ENCODE measurements at places on chromosomes 1 and 21.

DNA sequence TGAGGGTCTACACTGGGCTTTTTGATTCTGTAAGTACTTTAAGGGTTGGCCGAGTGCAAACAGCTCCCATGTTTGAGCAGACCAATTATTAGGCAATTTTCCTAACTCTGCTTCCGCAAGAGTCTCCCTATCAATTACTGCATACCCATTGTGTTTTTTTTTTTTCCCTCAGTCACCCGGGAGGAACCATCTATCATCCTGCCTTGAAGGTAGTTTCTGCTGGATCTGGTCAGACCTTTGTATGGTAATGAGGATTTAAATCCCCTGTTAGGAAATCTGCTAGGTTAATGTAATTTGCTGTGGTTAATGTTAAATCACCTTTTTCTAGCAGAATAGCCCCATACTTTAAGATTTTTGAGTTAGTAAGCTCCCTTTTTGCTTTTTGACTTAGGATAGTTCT, 40.8 kb upstream of the WARS2 start:
- DNase-seq, result no peak

GRCh38 chr1:181789395-181789794, 272.1 kb downstream of the ZNF648 start:
- no peak for DNase-seq

DNA sequence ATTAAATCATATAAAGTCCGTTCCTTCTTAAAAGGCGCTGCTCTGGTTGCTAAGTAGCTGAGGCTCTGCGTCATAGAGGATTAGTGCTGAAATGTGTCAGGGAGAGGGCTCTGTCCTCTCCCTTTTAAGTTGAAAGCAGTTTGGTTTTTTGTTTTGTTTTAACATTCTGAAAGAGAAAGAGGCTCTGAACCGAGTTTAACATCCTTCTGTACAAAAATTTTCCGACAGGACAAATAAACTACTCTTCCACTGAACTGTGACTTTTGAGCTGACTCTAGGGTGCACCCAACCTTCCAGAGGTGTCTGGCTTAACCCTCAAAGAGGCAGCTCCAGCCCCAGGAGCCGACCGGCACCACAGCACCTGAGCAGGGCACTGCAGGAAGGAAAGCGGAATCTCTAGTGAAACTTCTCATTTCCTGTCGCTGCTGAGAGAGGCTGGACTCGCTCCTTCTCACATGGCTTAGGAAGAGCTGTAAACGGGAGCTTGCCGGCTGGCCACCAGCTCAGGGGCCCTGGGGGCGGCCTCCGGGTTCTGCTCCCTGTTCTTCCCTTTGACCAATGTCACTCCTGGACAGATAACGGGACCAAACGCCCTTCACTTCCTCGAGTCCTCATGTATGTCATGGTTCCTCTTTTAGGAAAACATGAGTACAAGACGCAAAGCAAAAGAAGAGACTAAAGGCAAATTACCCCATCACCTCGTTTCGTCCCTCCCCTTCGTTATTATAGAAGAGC, 1.2 kb downstream of the VAV3 start:
- DNase-seq, result no peak

DNA sequence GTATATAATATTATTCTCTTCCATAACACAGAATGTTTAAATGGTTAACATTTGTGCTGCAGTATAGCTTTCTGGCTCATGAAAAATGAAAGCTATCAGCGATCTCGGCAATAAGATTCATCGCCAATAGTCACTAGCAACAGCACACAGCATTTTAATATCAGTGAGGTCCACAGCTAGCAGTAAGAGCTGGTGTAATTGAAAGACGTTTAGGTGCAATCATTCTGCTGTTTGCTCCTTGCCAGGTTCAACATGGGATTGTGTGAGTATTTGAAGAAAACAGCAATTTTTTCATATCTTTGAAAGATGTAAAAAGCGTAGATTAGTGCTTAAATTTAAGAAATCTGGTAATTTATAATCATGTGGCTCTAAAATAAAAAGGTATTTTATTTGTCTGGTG, 20.1 kb downstream of the PRKACB start:
- no peak for DNase-seq

DNA sequence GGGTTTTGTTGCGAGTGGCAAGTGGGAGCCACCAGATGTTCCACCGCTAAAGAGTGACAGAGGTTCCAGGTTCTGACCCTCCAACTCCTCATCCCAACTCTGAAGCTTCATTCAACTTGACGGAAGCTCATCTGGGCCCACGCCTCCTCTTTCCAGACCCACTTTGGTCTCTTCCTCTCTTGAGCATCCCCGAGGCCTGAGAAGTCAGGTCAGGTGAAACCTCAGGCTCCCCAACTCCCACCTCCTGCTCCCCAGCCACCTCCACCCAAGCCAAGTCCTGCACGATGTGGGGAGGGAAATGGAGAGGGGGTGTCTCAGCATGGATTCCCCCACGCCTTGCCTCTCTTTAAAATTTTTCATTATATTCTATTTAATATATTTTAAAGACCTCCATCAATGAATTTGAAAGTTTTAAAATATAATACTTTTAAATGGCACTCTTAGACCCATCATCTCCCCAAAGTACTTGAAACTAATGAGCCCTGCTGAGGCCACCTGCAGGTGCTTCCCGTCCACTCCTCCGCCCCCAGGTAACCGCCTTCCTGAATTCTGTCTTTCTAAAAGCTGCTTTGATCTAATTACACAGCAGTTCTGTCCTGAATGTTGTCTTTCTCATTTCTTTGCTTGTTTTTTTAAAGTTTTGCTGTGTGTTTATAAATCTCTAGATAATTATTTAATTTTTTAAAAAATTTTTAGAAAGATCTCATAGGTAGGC, 238.1 kb downstream of the KAZN start:
- no peak for DNase-seq

DNA sequence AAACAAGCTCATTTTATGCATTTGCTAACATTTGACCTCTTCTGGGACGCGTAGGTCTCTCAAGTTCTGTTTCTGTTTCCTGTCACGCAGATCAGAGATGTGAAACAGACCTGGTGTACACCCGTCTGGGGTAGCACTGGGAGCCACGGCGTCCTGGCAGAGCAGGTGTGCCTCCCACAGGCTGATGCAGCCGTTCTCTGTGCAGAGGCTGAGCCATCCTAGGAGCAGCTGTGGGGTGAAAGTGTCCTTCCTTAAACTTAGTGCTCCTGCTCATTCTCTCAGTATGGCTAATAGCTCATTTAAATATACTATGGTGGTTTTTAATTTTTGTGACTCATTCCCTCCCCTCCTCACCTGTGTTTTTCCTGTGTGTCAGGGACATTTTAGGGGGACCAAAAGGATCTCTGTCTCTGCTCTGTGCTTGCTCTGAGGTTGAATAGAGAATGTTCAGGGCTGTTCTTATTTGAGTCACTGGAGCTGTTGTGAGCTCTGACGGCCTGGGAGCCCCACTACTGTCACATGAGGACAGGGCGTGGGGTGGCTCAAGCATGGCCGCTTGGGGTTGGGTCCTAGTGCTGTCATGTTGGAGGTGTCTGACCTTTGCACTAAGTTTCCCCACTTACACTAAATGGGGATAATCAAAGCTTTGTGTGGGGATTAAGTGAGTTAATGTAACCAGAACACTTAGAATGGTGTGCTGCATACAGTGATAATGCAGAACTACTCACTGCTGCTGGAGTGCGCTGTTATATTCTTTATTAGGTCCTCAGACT, 43.0 kb downstream of the GALNT2 start:
- DNase-seq, result no peak

- DNase-seq, result no peak
Measured at GRCh38 chr1:77636864-77637263, 45.6 kb downstream of the ZZZ3 start.

DNA sequence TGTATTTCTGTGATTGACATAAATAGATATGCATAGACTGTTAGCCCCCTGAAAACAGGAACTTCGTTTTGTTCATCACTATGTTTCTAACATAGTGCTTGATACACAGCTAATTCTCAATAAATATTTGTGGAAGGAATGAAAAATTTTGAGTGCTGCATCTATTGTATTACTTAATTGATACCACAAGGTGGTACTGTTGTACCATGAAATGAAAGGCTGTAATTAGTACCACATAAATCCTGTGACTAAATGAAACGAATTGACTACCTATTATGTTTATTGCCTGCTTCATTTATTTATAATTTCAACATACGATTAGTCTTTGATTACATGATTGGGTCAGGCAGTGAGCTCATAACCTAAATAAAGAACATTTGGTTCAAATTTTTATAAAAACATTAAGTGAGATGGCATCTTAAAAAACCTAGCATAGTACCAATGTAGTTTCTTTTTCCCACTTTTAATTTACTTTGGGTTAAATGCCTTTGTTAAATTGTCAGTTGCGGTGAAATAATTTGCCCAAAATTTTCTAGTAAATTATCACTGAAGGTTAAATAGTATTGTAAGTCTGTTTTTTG, 15.0 kb upstream of the TGFB2 start:
- no peak for DNase-seq

GRCh38 chr1:36693161-36693525, 210.4 kb upstream of the CSF3R start:
- DNase-seq, result no peak

GRCh38 chr21:34345892-34346291, 17.9 kb upstream of the KCNE2 start:
- no peak for DNase-seq

DNA sequence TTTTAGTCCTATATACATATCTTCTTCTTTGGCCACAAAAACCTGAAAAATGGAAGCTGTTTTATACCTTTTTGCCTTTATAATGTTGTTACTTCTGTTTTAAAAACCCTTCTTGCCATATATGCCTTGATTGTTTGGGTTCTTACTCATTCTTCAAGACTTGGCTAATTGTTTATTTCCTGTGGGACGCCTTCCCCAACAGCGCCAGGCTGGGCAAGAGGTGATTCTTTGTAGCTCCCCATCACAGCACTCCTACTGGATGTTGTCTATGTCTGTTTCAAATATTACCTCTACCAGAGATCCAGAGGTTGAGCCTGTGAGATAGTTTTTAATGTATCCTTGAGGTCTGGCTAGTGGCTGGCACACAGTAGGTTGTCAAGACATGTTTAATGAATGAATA, 73.2 kb upstream of the CYP2J2 start:
- no peak for DNase-seq

DNA sequence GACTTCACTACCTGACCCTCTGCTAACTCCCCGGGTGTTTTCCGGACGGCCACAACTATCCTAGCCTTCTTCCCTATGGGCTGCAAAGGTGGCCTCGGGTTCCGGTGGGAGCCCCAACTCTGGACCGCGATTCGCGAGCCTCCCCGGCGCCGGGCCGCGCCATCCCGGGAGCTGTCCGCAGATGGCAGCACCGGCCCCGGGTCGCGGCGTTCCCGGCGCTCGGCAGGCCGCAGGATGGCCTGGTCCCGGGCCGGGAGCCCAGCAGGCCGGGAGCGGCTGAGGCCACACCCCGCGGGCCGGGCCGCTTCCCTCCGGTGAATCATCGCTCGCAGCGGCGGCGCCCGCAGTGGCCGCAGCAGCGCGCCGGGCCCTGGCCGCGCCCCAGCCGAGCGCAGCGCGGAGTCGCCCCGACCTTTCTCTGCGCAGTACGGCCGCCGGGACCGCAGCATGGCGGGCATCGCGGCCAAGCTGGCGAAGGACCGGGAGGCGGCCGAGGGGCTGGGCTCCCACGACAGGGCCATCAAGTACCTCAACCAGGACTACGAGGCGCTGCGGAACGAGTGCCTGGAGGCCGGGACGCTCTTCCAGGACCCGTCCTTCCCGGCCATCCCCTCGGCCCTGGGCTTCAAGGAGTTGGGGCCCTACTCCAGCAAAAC, at the start of gene CAPN2:
TSS of gene CAPN2 (plus strand) at position 346 of the 656 bp plus-strand sequence. CDS start at position 448, 102 bp downstream.
- DNase-seq, result no peak

- no peak for DNase-seq
Measured at GRCh38 chr1:38444311-38444710, 397.7 kb upstream of the POU3F1 start.

DNA sequence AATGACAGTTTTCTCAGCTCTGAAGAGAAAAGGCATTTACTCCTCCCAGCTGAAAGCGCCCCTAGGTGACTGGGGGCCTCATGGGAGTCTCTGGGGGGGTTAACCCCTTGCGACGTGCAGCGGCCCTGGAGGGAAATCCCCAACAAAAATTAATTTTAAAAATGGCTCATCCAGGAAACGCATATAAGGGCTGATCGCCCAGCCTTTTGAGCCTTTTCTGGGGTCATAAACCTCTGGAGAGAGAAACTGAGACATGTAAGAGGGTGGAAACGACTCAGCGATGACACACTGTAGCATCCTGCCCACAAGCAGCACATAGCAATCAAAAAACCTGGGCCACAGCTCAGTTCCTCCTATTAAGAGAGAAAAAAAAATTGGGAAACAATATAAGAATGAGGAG, 20.4 kb upstream of the HPDL start:
- no peak for DNase-seq

DNA sequence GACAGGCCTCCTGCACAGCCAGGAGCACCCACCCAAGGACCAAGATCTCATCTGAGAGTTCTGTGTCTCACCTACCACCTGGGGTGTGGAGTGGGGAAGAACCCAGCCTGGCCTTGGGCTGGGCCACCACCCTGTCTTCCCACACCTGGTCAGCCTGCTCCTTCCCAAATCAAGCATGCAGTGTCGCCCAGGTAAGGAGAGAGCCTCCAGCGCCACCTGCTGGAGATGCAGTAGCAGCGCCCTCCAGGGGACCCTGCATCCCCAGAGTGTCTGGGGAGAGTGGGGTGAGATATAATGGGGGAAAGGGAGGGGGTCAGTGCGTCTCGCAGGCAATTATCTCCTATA, 32.3 kb downstream of the KIAA2013 start:
- DNase-seq, result no peak

GRCh38 chr1:32334274-32334861, 1.7 kb downstream of the MARCKSL1 start:
- DNase-seq, result no peak

DNA sequence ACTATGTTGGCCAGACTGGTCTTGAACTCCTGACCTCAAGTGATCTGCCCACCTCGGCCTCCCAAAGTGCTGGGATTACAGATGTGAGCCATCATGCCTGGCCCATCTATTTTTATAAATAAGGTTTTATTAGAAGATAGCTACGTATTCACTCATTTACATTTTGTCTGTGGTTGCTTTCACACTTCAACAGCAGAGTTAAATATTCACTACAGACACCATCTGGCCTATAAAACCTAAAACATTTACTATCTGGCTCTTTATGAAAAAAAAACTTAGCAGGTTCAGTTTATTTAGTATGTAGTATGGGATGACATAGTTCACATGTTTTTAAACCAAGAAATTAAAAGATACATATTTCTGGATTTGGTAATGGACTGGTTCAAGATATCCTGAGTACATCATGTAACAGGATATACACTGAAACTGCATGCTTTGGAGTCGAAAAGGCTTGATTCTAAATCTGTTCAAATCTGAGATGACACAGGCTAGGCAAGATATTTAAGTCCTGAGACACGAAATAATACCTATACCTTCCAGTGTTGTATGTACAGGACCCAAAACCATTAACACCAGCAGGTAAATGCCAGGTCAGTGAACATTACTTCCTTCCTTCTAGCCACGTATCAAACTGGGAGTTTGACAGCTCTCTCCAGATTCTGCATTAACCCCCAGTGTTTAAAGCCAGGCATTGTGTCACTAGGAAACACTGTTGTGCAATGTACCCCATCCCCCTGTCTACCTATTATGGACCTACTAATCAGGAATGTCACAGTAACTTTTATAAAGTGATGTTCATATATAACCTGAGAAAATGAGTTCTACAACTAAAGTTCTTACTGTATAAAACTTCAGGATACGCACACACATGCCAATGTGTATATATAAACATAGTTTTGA, 54.3 kb upstream of the SDC3 start:
- no peak for DNase-seq

Data from left renal pelvis (tissue), 4 donors.